ENCODE measurements at places on chromosomes 6 and 20.

DNA sequence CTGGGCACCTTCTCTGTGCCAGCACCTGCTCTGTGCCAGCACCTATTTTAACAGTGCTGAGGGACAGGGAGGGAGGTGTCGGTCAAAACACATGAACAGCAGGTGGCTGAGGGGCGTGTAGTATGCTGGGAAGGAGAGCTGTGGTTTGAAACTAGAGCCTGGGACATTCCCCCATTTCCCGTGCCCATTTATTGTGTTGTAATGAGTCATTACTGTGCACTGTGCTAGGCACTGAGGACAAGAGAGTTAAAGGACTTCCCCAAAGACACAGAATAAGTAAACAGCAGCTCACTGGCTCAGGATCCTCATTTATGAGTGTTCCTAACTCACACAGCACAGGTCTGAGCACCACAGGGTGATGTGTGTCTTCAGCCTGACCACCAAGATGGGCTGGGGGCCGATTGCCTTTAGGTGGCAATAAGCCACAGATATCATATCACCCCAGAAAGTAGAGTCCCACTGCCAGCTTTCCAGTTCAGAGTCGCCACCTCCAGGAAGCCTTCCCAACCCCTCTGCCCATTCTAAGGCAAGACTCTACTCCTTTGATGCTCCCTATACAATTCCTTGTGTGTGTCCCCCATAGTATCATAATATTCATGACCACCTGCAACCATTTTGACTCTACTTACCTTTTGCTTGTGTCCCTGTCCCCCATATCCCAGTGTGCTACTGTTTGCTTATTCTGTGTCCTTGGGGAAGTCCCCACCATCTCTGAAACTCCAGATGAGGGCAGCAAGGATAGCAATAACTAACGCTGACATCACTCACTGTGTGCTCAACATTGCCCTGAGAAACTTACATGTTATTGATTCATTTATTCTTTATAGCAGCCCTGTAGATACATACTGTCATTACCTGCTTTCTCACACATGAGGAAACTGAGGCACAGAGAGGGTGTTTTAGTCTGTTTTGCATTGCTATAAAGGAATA lies 87.3 kb downstream of the TOX2 start:
- no peak for DNase-seq

- peak; percentile 6 for DNase-seq
These were observed 8.8 kb downstream of the DEFB129 start for GRCh38 chr20:235891-236290.

- DNase-seq: no peak
These were observed 54.2 kb downstream of the HFE start for GRCh38 chr6:26141378-26141904.

DNA sequence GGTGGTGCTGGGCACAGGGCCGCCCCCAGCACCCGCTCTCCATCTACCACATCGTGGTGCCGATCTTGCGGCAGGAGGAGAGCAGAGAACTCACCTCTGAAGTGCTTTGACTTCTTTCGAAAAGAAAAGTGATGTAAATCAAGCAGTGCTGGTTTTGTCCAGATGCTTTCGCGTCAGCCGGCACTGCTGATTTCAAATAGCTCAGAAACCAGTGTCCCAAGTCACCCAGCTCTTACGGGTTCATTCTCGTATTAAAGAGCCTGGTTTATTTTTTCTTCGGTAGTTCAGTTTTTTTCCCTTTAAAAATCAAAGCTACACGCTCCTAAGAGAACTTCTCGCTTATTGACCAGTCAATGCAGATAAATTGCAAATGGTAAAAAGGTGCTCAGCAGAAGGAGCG lies 32.1 kb downstream of the MYT1 start:
- DNase-seq: no peak

GRCh38 chr6:93423542-93423941 lies 4.2 kb upstream of the EPHA7 start:
- DNase-seq: peak; percentile 8

GRCh38 chr6:52839124-52840055 lies 1.2 kb downstream of the GSTA5 start:
- DNase-seq: peak; percentile 85

GRCh38 chr20:58150772-58151171 lies 77.7 kb downstream of the ANKRD60 start:
- no peak for DNase-seq

- no peak for DNase-seq
These were observed 202.0 kb downstream of the RNGTT start for GRCh38 chr6:88761237-88762031.

- no peak for DNase-seq
These were observed 185.9 kb downstream of the UST start for GRCh38 chr6:148932731-148933130.

DNA sequence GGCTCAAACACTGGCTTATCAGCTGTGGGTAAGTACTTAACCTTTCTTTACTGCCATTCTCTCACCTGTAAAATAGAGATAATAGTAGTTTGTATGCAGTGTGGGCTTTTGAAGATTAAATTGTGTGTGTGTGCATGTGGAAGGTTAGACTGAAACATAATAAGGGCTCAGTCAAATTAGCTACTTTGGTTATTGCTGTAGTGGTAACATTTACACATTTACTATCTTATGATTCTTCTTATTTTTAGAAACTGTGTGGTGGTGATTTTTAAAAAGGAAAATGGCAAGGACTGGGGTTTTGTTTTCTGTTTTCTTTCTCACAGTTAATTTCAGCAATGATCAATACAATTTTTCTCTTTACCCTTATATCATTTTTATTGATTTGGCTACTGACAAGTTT lies 206.9 kb downstream of the NKAIN2 start:
- DNase-seq: no peak

GRCh38 chr6:72835749-72836148 lies 213.9 kb downstream of the KCNQ5 start:
- DNase-seq: no peak

- DNase-seq: no peak
These were observed 43.0 kb downstream of the JARID2 start for GRCh38 chr6:15288856-15289255.

DNA sequence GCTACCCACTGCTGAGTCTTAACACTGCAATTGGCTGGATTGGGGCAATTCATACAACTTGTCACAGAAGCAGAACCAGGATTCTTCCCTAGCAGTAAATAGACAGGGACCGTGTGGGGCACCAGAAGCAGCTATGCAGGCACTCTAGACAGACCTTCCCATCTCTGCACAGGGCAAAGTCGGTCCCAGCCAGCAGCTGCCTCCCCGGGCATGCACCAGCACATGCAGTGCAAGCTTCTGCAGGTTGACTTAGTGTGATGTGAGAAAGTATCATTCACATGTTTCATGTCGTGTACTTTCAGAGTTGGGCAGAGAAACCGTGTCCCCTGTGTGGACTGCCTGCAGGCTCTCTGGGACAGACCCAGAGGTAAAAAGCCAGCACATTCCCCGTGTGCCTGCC lies 98.0 kb upstream of the FOXA2 start:
- no peak for DNase-seq

- DNase-seq: no peak
These were observed 82.9 kb upstream of the SCAF8 start for GRCh38 chr6:154650351-154650750.

DNA sequence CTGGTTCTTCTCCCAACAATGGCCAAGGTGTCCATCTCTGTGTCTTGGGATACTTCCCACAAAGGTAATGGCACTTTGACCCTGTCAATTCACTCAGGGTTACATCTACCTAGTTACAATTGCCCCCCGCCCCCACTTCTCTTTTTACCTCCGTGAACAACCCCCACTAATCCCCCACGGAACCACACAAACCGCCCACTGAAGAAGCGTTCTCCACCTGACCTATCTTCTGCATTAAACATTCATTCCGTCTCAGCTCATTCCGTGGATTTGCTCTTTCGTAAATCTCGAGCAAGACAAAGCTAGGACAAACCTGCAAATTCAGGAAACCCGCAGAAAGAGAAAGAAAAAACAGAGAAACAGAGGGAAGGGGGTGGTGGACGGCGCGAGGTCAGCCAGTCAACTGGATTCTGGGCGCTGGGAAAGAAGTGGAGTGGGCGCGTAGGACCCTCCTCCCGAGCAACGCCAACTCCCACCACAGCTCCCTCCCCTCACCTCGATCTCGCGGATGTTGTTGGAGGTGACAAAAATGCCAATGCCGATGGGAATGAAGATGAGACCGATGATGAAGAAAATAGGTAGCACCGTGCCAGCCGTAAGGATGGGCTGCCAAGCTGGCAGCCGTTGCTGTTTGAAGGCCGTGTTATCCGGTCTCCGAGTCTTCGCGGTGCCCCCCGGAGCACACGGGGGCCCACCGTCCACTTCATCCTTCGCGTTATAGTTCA lies 523 bp downstream of the TMEM30A start:
- DNase-seq: no peak

DNA sequence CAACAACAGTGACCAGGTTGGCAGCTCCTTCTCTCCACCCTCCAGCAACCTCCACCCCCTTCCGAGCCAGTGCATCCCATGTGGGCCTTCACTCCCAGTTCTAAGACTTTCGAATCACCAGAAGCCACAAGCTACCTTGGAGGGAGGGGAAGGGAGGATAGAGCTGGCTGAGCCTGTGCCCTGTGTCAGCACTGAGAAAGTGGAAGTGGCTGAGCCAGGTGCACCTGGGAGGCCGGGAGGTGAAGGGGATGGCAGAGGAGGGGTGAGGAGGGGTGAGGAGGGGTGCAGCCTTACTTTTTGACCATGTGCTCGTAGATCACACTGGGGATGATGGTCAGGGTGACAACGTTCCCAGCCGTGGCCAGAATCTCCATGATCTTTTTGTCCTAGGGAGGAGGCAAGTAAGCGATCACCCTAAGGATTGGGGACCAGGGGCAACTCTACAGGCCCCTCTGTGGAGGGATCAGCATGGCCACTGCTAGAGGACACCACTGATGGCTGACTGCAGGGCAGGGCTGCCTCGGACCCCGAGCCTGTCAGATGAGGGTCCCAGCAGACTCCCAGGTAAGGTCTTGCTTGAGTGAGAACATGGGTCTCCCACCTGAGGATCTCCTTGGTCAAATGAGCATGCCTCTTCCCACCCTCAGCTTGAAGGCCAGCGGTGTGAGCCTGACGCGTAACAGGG lies 18.3 kb downstream of the SDCBP2 start:
- no peak for DNase-seq

GRCh38 chr20:36599912-36600345 lies 5.7 kb upstream of the RAB5IF start:
- DNase-seq: no peak

DNA sequence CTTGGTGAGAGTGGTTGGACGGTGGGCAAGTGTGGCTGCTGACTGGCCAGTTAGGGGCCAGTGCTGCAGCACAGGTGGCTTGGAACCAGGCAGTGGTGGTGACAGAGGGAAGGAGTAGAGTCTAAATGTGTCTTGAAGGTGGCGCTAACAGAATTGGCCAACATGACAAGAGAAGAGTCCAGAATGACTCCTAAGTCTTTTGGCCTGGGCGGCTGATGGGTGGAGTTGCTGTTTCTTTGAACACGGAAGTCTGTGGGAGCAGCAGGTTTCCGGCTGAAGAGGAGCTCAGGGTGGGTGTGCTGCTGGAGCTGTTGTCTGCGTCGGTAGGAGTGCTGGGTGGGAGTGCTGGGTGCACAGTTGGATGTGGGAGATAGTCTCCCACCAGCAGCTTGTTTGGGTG lies 10.1 kb downstream of the LSM14B start:
- no peak for DNase-seq

DNA sequence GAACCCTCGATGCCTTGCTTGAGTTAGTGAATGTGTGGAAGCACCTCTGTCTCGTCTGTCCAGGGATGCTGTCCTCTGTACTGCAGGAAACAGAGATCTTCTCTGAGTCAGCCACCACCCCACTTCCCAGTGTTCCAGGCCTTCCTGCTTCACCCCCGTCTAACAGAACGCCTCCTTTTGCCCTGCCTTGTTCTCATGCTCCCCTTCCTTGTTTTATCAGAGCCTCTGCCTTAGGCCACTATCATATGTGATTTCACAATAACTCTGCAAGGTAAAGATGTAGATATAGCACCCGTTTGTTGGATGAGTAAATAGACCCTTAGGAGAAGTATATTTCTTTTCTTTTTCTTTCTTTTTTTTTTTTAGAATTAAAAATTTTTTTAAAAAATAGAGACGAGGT lies 106.7 kb upstream of the CLDN20 start:
- DNase-seq: no peak

GRCh38 chr20:63657260-63657936 lies 714 bp upstream of the RTEL1 start:
- peak; percentile 18 for DNase-seq

DNA sequence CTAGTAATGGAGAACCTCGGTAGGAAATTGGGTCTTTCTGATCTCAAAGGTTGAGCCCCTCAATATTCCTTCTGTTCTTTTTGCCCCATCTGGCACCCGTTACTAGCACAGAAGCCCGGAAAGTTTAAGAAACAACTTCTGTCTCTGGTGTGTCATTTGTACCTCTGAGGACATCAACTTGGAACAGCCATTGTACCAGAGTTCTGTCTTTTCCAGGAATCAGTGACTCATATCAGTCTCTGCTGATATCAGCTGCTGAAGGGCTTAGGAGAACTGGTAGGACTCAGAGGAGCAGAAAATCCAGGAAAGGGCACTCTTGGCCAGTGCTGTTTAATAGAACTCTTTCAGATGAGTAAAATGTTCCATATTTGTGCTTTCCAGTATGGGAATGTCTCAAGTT lies 78.3 kb upstream of the CHD6 start:
- no peak for DNase-seq

- no peak for DNase-seq
These were observed 280.0 kb downstream of the BMP7 start for GRCh38 chr20:56986476-56986875.

GRCh38 chr6:139496654-139497344 lies 122.4 kb upstream of the CITED2 start:
- no peak for DNase-seq

DNA sequence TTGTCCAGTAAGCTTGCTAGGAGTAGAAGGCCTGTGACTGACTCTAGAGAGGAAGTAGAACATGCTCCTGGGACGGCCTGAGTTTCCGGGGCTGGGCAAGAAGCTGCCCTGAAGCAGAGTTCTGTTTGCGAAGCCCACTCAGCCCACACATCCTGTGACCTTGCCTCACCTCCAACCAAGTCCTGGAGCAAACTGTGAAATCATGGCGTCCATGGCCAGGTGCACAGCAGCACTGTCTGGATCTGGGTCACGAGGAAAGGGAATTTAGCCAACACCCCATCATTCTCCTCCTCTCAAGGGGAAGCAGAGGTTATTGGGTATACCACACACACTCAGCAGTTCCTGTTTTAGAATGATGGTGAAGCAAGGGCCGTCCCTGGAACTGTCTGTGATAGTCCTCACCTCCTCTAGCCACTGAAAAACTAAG lies 87.5 kb downstream of the CRYBG1 start:
- DNase-seq: no peak

- no peak for DNase-seq
These were observed 427.1 kb upstream of the NOX3 start for GRCh38 chr6:155882527-155883333.

GRCh38 chr6:24740861-24741260 lies 21.9 kb upstream of the C6orf62 start:
- DNase-seq: peak; percentile 31

Measured in EL (cell line).